ENCODE measurements at places on chromosomes 3 and 15.

DNA sequence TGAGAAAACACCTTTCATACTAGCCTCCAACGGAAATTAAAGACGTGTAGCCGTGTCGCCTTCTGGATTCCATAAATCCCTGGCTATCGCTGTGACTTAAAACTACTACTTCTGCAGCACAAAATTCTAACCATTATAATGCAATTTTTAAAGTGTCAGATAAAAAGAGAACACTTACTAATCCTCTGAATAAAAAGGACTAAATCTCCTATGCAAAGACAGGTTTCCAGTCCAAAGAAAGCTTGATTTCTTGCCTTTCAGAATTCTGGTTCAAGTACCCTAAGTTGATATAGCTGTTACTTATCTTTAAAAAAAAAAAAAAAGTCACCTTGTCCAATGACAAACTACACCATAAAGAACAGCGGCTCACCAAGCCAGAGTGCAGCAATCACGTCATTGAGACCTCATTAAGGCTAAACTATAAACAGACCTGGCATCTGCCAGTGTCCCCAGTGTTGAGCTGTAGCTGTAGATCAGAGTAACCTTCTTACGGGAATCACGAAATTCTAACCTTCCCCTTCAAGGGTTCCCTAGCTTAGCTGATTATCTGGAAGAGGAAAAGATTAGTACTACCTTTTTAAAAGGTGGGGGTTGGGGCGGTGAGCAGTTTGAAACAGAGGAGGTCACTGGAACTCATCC, 2.2 kb downstream of the ABCC5 start:
- DNase-seq: no peak

GRCh38 chr3:142237891-142238290, 12.5 kb upstream of the GK5 start:
- no peak for DNase-seq

- no peak for DNase-seq
These were observed 240.8 kb downstream of the NR1D2 start for GRCh38 chr3:24185738-24186384.

DNA sequence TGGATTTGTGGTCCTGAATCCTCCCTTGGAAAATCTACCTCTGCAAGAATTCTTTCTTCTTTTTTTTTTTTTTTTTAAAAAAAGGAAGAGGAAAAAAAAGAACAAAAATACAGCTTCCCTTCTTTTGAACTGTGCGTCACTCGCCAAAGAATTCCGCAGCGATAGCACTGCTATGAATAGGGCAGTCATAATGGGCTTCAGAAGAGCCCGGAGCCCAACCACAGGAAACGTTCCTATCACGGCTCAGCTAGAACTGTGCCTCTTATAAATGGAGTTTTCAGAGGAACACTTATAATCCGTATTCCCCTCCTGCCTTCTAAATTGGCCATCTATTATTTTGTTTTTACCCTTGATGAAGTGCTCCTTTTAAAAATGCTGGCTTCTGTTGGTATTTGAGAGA, 227.7 kb downstream of the ADAMTS17 start:
- DNase-seq: no peak

- DNase-seq: no peak
These were observed 15.7 kb upstream of the CAND2 start for GRCh38 chr3:12780751-12781150.

DNA sequence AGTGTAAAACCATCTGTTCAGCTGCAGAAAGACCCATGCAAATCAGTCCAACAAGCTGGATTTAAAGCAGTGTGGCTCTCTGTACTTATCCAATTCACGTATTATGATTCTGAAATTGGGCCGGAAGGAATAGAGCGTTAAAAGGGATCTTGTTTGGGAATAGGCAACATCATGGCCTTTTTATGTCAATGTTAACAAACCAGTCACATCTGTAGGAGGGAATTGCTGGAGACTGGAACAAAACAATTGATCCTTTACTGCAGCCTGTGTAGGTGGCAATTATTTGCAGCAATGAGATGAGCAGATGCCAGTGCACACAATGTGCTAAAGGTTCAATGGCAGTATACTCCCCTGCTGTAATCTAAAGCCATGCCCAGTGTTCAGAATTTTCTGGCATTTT, 887.4 kb upstream of the ROBO1 start:
- no peak for DNase-seq

- DNase-seq: no peak
These were observed 31.2 kb downstream of the SATB1 start for GRCh38 chr3:18393906-18394305.

DNA sequence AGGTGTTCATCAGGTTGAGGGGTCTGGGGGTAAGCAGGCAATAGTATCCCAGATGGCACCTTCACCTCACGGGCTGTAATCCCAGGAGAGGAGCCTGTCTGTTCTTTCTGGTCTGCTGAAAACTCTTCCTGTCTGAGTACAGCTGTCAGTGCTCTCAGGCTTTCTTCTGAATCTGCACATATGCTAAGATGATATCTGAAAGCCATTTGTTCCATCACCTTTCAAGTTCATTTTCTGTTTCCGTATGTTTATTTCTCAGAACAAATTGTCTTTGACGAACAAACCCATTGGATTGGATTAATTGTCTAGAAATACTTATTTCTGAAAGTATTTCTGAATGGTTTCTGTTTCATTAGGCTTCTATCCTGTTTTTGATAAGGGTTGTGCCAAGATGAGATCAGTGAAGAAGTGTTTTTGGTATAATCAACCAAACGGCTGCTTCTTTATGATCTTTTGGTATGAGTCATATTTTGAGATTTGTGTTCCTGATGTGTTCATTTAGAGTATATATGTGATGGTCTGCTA, 13.3 kb downstream of the ZNF592 start:
- no peak for DNase-seq

GRCh38 chr3:188471723-188472122, 317.8 kb downstream of the LPP start:
- no peak for DNase-seq

- DNase-seq: no peak
These were observed 97.7 kb downstream of the ROBO2 start for GRCh38 chr3:77137559-77137958.

DNA sequence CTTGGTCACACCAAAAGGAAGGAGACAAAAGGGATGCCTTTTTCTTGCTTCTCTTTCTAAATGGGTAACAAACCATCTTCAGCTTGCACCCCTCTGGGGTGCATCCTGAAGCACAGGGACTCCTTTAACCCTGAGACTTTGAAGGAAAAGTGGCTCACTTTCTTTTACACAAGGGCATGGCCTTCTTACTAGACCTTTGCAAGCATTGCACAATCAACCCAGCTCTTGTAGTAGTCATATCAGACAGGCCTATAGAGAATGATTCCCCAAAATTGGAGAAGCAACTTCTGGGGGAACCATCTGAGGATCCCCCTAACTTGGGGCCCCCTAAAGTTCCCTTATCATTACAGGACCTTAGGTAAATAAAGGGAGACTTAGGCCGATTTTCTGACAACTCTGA, 56.1 kb upstream of the GK5 start:
- no peak for DNase-seq

DNA sequence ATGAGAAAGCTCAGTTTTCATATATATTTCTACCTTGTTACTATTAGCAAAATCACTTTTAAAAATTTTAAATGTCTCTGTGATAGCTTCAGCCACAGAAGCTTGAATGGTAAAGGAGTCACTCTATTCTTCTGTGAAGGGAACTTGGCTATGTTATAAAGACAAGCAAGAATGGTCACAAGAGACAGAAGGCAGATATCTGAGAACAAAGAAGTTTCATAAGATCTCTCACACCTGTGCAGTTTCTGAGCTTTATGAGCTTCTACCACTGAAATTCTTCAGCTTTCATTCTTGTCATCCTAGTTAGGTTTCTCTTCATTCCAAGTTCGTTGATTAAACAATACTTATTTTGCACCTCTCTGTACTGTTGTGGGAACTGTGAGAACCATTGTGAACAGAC, 853.4 kb downstream of the IGSF11 start:
- DNase-seq: no peak

DNA sequence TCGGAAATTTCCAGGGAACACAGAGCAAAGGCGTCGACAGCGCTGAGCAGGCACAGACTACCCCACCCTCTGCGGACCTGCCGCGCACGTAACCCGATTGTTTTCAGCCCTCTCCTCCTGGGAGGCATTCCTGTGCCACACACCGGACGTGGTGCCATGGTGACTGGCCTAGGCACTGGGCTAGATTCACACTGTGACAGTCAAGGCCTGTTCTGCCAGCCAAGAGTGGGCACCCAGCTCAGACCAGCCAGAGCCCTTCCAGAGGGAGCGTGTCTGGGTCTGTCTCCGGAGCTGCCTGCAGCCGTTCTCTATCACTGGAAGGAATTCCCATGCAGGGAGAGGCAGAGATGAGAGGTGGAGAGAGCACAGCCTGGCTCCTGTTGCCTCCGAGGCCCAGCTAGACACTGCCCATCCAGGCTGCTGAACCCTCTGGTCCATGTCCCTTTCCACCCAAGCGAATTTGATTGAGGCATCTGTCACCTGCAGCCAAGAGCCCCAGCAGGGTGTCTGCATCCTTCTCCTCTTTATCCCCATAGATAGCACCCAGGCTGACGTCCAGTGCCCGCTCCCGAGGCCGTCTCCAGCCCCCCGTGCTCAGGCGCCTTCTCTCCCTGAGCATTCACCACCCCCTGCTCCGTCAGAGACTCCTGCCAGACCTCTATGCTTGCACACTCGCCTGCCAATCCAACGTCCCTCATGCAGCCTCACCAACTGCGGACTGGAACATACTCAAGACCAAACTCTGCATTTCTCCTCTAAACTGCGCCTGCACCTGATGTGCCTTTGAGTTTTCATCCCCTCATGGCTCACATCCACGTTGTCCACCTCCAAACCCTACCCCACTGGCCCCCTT, 267.5 kb downstream of the OCA2 start:
- no peak for DNase-seq

GRCh38 chr3:55964491-55964985, 477.4 kb upstream of the WNT5A start:
- no peak for DNase-seq

DNA sequence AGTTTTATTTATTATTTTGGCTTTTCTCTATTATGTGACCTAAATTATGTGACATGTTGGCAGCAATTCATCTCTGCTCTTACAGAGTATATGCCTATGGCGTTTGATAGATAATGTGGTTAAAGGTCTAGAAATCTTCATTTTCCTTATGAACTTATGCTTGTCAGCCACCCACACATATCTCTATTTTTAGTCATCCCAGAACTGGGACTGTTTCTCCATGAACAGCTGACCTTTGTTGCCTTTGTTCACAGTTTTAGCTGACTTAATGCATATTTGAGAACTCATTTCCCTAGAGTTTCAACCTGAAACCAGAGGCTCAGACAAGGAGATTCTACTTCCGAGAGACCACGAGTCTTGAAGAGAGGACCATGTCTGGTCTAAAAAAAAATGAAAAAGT, 176.5 kb downstream of the RAP2B start:
- DNase-seq: no peak

- DNase-seq: no peak
These were observed 1.4 kb downstream of the ST6GAL1 start for GRCh38 chr3:186931532-186932280.

DNA sequence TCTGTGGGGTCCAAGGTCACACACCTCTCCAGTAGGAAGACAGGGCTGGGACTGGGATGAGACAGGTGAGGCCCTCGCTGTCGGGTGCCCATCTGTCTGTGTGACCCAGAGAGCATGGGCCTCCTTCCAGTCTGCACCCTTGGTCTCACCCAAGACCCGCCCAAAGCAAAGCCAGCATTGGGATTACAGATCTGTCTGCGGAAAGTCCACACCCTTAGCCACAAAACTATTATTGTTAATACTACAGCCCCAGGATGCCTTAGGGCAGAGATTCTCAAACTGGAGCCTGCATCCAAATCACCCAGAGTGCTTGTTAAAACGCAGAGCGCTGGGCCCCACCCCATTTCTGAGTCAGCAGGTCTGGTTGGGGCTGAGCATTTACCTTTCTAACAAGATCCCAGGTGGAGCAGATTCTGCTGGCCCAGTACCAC, 58.5 kb upstream of the ZNF148 start:
- no peak for DNase-seq

DNA sequence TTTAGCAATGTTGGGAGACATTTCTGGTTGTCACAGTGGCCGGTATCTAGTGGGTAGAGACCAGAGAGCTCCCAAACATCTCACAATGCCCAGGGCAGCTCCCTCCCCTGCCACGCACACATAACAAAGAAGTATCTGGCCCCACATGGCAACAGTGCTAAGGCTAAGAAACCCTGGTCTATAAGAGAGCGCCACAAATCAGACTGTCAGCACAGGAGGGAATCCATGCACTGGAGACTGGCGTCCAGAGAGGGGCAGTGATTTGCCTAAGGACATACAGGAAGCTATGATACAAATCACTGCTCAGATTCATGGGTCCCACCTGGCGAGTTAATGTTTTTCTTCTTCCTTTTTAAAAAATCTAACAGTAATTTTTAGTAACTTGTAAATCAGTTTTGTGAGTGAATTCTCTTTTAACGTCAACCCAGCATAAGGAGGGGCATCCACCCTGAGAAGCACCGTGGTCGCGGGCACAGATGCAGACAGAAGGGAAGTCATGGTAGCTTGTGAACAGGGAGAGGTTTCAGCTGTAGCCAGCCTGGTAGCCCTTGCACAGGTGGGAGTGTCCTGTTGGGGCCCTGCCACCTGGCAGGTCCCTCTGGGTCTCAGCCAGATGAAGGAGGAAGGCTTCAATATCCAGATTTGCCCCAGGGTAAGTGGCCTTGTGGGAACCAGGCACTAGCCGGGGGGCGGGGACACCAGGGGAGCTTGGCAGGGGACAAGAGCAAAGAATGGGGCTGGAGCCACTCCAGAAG, 8.7 kb downstream of the ISG20 start:
- no peak for DNase-seq

All from omental fat pad (tissue), 4 donors.